Nephron progenitor cell (in vitro differentiated cells): ENCODE measurements at places on chromosomes 12 and 14.

DNA sequence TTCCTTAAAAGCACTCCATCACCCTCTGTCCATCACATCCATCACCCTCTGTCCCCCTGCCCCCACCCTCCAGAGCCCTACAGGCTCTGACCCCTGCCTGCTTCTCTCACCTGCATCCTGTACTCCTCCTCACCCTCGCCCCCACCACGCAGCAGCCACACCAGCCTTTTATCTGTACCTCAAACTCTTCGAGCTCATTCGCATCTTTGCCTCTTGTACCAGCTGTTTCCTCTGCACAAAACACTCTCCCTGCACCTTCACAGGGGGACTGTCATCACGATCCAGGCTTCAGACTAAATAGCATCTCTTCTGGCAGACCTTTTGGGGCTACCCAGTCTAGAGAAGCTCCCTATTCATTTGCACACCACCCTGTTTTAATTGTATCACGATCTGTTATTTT, 24.1 kb downstream of the TMEM229B start:
- peaks cover 12% of the 10 kb centered on the region for H3K27me3 ChIP-seq
- DNase-seq, result no peak
- H3K27ac ChIP-seq, result no peak overlapping the region
- no peaks in the 10 kb centered on the region for H3K36me3 ChIP-seq
- H3K4me3 ChIP-seq, result no peak overlapping the region

GRCh38 chr12:28294300-28294699, 104.0 kb downstream of the CCDC91 start:
- H3K36me3 ChIP-seq, result peaks cover 11% of the 10 kb centered on the region
- no peak overlapping the region for H3K4me3 ChIP-seq
- no peak for DNase-seq
- H3K27me3 ChIP-seq, result peaks cover 2% of the 10 kb centered on the region
- peak overlapping the region; percentile 80 for H3K27ac ChIP-seq

- H3K4me1 ChIP-seq, result no peaks in the 10 kb centered on the region
- H3K27me3 ChIP-seq, result no peaks in the 10 kb centered on the region
- no peak overlapping the region for H3K27ac ChIP-seq
- DNase-seq, result no peak
Observed at GRCh38 chr12:57309420-57309819, 58.4 kb upstream of the STAC3 start.

DNA sequence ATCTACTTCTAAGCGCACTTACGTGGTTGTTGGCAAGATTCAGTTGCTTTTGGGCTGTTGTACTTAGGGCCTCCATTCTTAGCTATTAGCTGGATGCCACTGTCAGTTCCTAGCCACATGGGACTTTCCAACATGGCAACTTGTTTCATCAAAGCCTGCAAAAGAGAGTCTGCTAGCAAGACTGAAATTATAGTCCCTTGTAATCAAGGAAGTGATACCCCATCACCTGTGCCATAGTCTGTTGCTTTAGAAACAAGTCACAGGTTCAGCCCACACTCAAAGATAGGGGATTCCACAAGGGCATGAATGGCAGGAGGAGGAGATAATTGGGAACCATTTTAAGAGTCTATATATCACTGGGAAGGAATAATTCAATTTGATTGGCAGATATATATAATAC, 27.1 kb upstream of the SLC17A8 start:
- peaks cover 54% of the 10 kb centered on the region for H3K36me3 ChIP-seq
- no peak overlapping the region for H3K27ac ChIP-seq
- DNase-seq, result no peak
- H3K4me1 ChIP-seq, result no peaks in the 10 kb centered on the region
- no peak overlapping the region for H3K4me3 ChIP-seq

GRCh38 chr12:1540690-1541089, 53.7 kb downstream of the FBXL14 start:
- H3K27me3 ChIP-seq, result peaks cover 43% of the 10 kb centered on the region
- peaks cover 34% of the 10 kb centered on the region for H3K4me1 ChIP-seq
- DNase-seq, result no peak
- H3K4me3 ChIP-seq, result no peak overlapping the region
- H3K27ac ChIP-seq, result no peak overlapping the region

DNA sequence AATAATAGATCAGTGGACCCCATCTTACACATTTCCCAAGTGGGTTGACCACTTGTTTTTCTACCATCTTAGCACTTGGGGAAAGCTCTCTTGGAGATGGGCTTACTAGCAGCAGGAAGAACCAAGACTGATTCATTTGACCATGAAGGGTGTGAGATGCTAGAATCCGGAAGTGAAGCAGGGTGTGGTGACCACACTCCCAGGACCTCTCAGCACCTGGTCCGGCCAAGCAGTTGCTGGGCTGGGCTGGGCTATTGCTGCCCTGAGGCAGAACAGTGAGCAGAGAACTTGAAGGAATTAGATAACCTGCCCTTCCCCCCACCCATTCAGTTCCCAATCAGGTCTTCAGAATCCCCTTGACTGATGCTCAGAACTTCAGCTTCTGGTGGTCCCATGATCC, 24.4 kb downstream of the ADCY6 start:
- H3K27me3 ChIP-seq, result peaks cover 5% of the 10 kb centered on the region
- H3K4me3 ChIP-seq, result no peak overlapping the region
- H3K27ac ChIP-seq, result peak overlapping the region; percentile 10
- peaks cover 22% of the 10 kb centered on the region for H3K36me3 ChIP-seq
- peaks cover 14% of the 10 kb centered on the region for H3K4me1 ChIP-seq

DNA sequence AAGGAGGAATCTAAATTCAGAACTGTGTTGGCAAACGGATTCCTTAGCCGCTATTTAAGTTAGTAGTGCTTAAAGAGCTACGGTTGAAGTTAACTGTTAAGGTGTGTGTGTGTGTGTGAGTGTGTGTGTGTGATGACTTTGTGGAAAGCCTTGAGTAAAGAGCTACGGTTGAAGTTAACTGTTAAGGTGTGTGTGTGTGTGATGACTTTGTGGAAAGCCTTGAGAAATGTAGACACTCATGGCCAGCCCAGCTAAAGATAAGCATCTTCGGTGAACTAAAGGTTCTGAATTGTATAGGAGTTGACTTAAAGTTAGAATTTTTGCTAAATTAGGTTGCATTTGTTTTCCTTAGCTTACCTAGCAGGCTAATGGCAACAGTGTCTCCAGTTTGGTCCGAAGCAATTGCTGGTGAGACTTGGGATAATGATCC, 1.4 kb downstream of the KTN1 start:
- peaks cover 4% of the 10 kb centered on the region for H3K27me3 ChIP-seq
- no peak for DNase-seq
- H3K4me3 ChIP-seq, result peak overlapping the region; percentile 87
- H3K27ac ChIP-seq, result peak overlapping the region; percentile 27
- H3K36me3 ChIP-seq, result peaks cover 5% of the 10 kb centered on the region

DNA sequence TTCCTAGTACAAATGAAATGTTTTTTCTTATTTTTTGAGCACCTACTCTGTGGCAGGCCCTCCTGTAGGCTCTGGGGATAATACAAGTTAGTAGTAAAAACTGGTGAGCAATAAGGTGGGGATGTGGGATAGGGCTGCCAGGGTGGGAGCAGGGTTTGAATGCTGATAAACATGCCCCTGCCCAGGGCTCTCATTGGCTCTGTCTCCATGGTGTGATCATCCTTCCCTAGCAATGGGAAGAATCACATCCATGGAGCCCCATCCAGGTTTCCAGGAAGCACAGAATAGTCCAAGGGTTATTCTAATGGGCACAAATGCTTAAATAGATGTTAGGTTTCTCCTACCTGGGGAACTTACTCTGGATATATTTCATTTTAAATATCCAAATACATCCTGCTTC, 45.5 kb downstream of the GIT2 start:
- peaks cover 59% of the 10 kb centered on the region for H3K36me3 ChIP-seq
- no peak overlapping the region for H3K4me3 ChIP-seq
- no peaks in the 10 kb centered on the region for H3K27me3 ChIP-seq
- peaks cover 47% of the 10 kb centered on the region for H3K4me1 ChIP-seq
- no peak for DNase-seq

- peaks cover 19% of the 10 kb centered on the region for H3K4me1 ChIP-seq
- no peak overlapping the region for H3K27ac ChIP-seq
- no peak for DNase-seq
- H3K36me3 ChIP-seq, result no peaks in the 10 kb centered on the region
- H3K27me3 ChIP-seq, result peaks cover 6% of the 10 kb centered on the region
- no peak overlapping the region for H3K4me3 ChIP-seq
Observed at GRCh38 chr12:97805146-97805545, 342.5 kb downstream of the RMST start.

DNA sequence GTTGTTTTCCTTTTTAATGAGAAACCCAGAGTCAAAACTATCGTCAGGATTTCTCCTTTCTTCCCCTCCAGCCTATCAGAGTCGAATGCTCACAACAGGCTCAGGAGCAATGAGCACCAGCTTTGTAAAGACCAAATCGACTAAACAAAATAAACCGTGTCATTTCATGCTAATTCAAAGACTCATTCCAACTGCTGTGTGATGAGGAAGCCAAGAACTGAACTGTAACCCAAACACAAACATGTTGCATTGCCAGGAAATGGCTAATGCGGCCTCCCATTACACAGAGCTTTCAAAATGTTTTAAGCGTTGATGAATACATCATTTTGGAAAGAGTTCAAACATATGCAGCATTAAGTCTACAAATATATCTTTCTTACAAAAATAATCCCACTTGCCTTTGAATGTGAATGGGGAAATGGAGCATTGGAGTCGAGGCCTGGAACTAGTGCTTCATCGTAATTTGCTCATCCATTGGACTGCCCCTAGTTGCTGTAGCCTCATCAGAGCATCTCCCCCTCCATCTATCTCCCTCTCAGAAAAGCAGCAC, 349.5 kb downstream of the GXYLT1 start:
- H3K36me3 ChIP-seq, result peaks cover 11% of the 10 kb centered on the region
- peak overlapping the region; percentile 59 for H3K27ac ChIP-seq
- peaks cover 22% of the 10 kb centered on the region for H3K4me1 ChIP-seq
- no peaks in the 10 kb centered on the region for H3K27me3 ChIP-seq

DNA sequence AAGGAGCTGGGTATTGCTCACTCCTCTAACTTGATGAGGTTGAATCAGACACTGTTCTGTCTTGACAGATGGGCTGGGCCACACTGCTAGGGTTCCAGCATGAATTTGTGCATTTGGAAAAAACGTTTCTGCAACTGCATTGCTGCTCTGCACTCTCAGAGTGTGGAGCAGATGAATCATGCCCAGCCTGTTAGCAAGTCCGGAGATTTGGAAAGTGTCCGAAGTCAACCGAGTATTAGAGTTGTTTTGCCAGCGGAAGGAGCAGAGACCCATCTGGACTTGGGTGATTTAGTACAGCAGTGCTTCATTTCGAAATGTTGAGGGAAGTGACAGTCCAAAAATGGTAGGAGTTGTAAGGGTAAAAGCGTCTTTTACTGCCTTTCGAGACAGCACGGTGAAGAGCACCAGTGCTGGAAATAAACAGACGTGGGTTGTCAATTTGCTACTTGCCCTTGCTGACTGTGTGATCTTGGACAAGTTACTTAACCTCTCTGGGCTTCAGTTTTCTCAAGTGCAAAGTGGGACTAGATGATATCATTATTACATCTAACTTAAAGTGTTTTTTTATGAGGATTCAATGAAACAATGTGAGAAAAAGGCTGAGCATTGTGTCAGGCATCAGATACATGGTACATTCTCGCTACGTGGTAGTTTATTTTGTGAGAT, 139.5 kb downstream of the CHST11 start:
- no peak overlapping the region for H3K27ac ChIP-seq
- H3K27me3 ChIP-seq, result no peaks in the 10 kb centered on the region
- peaks cover 2% of the 10 kb centered on the region for H3K36me3 ChIP-seq
- H3K4me1 ChIP-seq, result peaks cover 70% of the 10 kb centered on the region
- no peak overlapping the region for H3K4me3 ChIP-seq

GRCh38 chr14:46653031-46653755, 1.6 kb upstream of the RPL10L start:
- H3K36me3 ChIP-seq, result no peaks in the 10 kb centered on the region
- H3K27ac ChIP-seq, result no peak overlapping the region
- no peak for DNase-seq
- H3K27me3 ChIP-seq, result no peaks in the 10 kb centered on the region
- H3K4me3 ChIP-seq, result no peak overlapping the region

GRCh38 chr14:104091061-104091926, 5.8 kb downstream of the ASPG start:
- H3K27me3 ChIP-seq, result peaks cover 9% of the 10 kb centered on the region
- H3K36me3 ChIP-seq, result no peaks in the 10 kb centered on the region
- no peak overlapping the region for H3K27ac ChIP-seq
- DNase-seq, result no peak
- H3K4me1 ChIP-seq, result peaks cover 41% of the 10 kb centered on the region
- H3K4me3 ChIP-seq, result no peak overlapping the region
